ENCODE measurements at places on chromosomes 2 and 18. TPM values are rescaled to one million over a fixed set of nuclear protein-coding genes. Genes with fewer than 3 reads are reported as not detected.

Gene RAB17
- not detected for total RNA-seq

Gene FAM124B
- not detected for total RNA-seq

Gene CAVIN2
- 11.5 TPM for total RNA-seq

GRCh38 chr2:145595296-145595695, 1075.4 kb upstream of the ZEB2 start:
- peaks cover 2% of the 10 kb centered on the region for H3K4me1 ChIP-seq
- no peaks in the 10 kb centered on the region for H3K27me3 ChIP-seq
- no peak overlapping the region for H3K4me3 ChIP-seq

DNA sequence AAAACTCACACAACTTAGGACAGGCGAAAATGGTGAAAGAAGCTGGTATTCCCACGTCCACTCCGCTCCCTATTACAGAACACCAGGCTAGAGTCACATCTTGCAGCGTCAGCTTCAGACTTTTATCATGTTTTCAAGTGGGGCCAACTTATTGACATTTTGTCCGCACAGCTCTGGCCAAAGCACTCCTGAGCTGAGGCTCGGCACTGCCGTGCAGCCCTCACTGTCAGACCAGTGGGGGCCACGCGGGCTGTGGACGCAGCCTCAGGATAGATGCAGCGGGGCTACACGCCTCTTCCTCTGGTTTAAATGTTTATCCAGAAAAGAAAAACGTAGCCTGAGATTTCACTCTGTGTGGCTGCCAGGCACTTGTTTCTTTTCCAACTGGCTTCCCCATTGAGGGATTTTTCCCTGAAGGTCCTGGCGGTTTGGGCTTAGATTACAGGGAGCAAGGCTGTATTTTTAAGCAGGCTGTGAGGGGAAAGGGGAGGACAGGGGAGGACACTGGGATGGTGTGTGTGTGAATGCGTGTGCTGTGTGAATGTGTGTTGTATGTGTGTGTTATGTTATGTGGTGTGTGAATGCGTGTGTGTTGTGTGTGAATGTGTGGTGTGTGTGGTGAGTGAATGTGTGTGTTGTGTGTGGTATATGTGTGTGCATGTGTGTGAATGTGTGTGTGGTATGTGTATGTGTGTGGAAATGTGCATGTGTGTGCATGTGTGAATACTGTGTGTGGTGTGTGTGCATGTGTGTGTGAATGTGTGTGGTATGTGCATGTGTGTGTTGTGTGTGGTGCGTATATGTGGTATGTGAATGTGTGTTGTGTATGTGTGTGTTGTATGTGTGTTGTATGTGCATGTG, 267.6 kb downstream of the DCDC2C start:
- DNase-seq, result no peak
- H3K4me1 ChIP-seq, result no peaks in the 10 kb centered on the region
- H3K36me3 ChIP-seq, result no peaks in the 10 kb centered on the region
- H3K27me3 ChIP-seq, result no peaks in the 10 kb centered on the region
- H3K4me3 ChIP-seq, result no peak overlapping the region

- DNase-seq, result no peak
- no peaks in the 10 kb centered on the region for H3K36me3 ChIP-seq
- H3K4me3 ChIP-seq, result no peak overlapping the region
- no peak overlapping the region for H3K27ac ChIP-seq
- H3K4me1 ChIP-seq, result no peaks in the 10 kb centered on the region
Observed at GRCh38 chr2:137980459-137980858, 16.2 kb downstream of the HNMT start.

DNA sequence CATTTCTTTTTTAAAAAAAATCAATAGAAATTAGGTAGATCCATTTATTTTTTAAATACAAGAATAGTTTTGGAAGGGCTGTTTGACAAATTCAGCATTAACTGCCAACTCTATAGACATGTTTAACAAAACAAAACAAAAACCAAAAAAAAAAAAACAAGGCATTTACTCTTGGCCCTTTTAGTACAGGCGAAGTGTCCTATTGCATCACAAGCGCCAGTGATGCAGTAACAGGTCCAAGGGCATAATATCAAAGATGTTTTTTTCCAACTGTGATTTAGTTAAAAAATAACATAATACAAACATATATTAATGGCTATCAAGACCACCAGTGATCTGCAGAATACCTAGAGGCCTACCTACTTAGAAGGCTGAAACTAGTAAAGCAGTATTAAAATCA, 55.3 kb downstream of the XDH start:
- no peak for DNase-seq
- H3K27me3 ChIP-seq, result no peaks in the 10 kb centered on the region
- no peaks in the 10 kb centered on the region for H3K4me1 ChIP-seq
- H3K4me3 ChIP-seq, result no peak overlapping the region

- H3K4me3 ChIP-seq, result no peak overlapping the region
- no peak overlapping the region for H3K27ac ChIP-seq
- H3K36me3 ChIP-seq, result no peaks in the 10 kb centered on the region
Observed at GRCh38 chr2:29066997-29067605, 7.2 kb downstream of the PCARE start.

- no peaks in the 10 kb centered on the region for H3K27me3 ChIP-seq
- H3K4me3 ChIP-seq, result no peak overlapping the region
- peaks cover 12% of the 10 kb centered on the region for H3K4me1 ChIP-seq
- DNase-seq, result no peak
- no peaks in the 10 kb centered on the region for H3K36me3 ChIP-seq
Observed at GRCh38 chr2:191176801-191177438, 26.1 kb upstream of the STAT4 start.

GRCh38 chr2:190682168-190682567, 33.3 kb downstream of the NAB1 start:
- H3K4me1 ChIP-seq, result peaks cover 2% of the 10 kb centered on the region
- no peak overlapping the region for H3K27ac ChIP-seq
- peaks cover 9% of the 10 kb centered on the region for H3K36me3 ChIP-seq
- no peaks in the 10 kb centered on the region for H3K27me3 ChIP-seq
- DNase-seq, result peak; percentile 52

All from IMR-90 (cell line).